ENCODE measurements at places on chromosomes 5 and 9. TPM values are rescaled to one million over a fixed set of nuclear protein-coding genes. Genes with fewer than 3 reads are reported as not detected.
A peak's percentile ranks its signal among the peaks of the same experiment; 100 is the strongest.

- no peak overlapping the region for H3K27ac ChIP-seq
- no peaks in the 10 kb centered on the region for H3K36me3 ChIP-seq
- no peaks in the 10 kb centered on the region for H3K4me1 ChIP-seq
These were observed 579.8 kb upstream of the ST8SIA4 start for GRCh38 chr5:101482931-101483330.

DNA sequence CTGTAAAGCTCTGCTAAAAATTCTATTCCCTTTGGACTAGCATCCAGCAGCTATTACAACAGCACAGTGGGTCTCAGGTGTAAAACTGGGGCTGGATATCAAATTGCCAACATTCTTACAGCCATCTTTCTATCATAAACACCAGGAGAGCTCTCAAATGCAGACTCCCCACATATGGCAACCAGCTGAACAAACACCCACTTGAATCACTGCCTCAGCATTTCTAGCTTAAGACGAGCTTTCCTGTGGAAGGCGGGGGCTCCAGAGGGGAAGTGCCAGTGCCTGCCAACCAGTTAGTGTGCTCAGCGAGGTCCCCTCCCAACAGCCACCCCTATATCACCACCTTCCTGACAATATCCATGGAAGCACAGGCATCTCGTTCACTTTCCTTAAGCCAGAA is 62.2 kb downstream of the IPPK start:
- H3K36me3 ChIP-seq, result peaks cover 16% of the 10 kb centered on the region
- H3K4me1 ChIP-seq, result no peaks in the 10 kb centered on the region
- no peak overlapping the region for H3K27ac ChIP-seq
- H3K4me3 ChIP-seq, result no peak overlapping the region

PCDHGA12 gene
- 7.8 TPM for total RNA-seq

- H3K27me3 ChIP-seq, result no peaks in the 10 kb centered on the region
- no peak overlapping the region for H3K27ac ChIP-seq
- H3K4me1 ChIP-seq, result no peaks in the 10 kb centered on the region
These were observed 11.7 kb downstream of the TSPAN17 start for GRCh38 chr5:176658817-176659511.

GMCL2 gene
- total RNA-seq, result not detected

- DNase-seq, result peak; percentile 77
- H3K4me1 ChIP-seq, result no peaks in the 10 kb centered on the region
- H3K27ac ChIP-seq, result no peak overlapping the region
- no peak overlapping the region for H3K4me3 ChIP-seq
These were observed 32.6 kb upstream of the EGFL7 start for GRCh38 chr9:136629879-136630661.

DNA sequence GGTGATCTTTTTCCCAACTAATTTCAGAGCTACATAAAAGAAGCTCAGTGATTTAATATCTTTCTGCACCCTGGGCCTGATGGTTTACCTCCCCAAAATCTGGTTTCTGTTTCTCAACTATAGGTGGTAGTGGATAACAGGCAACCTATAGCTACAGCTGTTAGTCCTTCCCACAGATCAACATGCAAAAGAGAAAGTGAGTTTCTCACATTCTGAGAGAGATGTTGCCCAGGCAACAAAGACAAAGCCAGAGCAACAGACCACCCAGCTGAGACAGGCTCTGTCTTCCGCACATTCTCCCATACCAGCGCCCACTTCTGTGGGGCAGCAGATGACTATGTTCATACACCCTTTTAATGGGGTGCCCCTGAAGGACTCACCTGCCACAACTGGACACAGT is 40.7 kb upstream of the PPP2R2B start:
- no peaks in the 10 kb centered on the region for H3K27me3 ChIP-seq
- H3K36me3 ChIP-seq, result no peaks in the 10 kb centered on the region
- H3K4me3 ChIP-seq, result no peak overlapping the region
- no peak overlapping the region for H3K27ac ChIP-seq

GRCh38 chr5:83400701-83401100 is 70.8 kb upstream of the VCAN start:
- H3K27ac ChIP-seq, result no peak overlapping the region
- no peak for DNase-seq
- H3K27me3 ChIP-seq, result no peaks in the 10 kb centered on the region
- no peaks in the 10 kb centered on the region for H3K36me3 ChIP-seq
- H3K4me3 ChIP-seq, result no peak overlapping the region

GRCh38 chr5:100186181-100186580 is 349.0 kb upstream of the FAM174A start:
- H3K27ac ChIP-seq, result no peak overlapping the region
- H3K4me1 ChIP-seq, result no peaks in the 10 kb centered on the region
- H3K4me3 ChIP-seq, result no peak overlapping the region
- no peaks in the 10 kb centered on the region for H3K27me3 ChIP-seq
- H3K36me3 ChIP-seq, result no peaks in the 10 kb centered on the region

STPG3 gene
- 0.61 TPM for total RNA-seq

TEX10 gene
- 39.6 TPM for total RNA-seq

DNA sequence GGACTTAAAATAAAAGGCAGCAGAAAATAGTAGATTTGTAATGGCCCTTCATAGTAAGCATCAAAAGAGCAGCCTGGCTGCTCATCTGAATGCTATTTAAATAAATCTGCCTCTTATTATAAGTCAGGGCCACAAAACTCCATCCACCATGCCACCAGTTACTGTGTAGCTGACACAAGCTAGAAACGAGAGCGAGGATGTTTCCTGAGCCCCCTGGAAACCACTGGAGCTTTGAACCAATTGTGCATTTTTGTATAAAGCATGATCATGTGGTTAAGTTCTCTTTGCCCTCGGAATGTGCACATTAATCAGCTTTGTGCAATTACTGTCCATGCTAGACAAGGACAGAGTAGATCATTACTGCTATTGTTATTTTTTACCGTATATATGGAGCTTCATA is 17.4 kb downstream of the SLC24A2 start:
- H3K4me1 ChIP-seq, result no peaks in the 10 kb centered on the region
- no peaks in the 10 kb centered on the region for H3K36me3 ChIP-seq
- no peak for DNase-seq
- H3K27me3 ChIP-seq, result no peaks in the 10 kb centered on the region

DNA sequence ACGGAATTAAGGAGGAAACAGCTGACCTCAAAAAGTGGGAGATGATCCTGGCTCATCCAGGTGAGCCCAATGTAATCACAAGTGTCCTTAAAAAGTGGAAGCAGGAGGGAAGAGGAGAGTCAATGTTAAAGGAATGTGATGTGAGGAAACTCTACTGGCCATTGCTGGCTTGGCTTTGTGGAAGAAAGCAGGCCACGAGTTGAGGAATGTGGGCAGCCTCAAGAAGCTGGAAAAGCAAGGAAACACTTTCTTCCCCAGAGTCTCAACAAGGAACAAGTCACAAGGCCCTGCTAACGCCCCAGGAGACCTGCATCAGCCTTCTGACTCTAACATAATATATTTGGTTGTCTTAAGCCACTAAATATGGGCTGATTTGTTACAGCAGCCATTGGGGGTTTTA is 252.8 kb downstream of the PSAT1 start:
- peak overlapping the region; percentile 27 for H3K4me3 ChIP-seq
- H3K4me1 ChIP-seq, result peaks cover 22% of the 10 kb centered on the region
- H3K27ac ChIP-seq, result no peak overlapping the region
- H3K36me3 ChIP-seq, result no peaks in the 10 kb centered on the region

- no peak for DNase-seq
- peak overlapping the region; percentile 88 for H3K27ac ChIP-seq
- peaks cover 45% of the 10 kb centered on the region for H3K36me3 ChIP-seq
- peak overlapping the region; percentile 93 for H3K4me3 ChIP-seq
- no peaks in the 10 kb centered on the region for H3K27me3 ChIP-seq
These were observed 1.8 kb upstream of the IARS1 start for GRCh38 chr9:92295240-92295790.

FKTN gene
- 22.0 TPM for total RNA-seq

GRCh38 chr9:673966-674526 is 167.5 kb upstream of the DMRT1 start:
- H3K36me3 ChIP-seq, result peaks cover 9% of the 10 kb centered on the region
- DNase-seq, result no peak
- H3K4me1 ChIP-seq, result peaks cover 17% of the 10 kb centered on the region

SLC45A2 gene
- total RNA-seq, result not detected

DNA sequence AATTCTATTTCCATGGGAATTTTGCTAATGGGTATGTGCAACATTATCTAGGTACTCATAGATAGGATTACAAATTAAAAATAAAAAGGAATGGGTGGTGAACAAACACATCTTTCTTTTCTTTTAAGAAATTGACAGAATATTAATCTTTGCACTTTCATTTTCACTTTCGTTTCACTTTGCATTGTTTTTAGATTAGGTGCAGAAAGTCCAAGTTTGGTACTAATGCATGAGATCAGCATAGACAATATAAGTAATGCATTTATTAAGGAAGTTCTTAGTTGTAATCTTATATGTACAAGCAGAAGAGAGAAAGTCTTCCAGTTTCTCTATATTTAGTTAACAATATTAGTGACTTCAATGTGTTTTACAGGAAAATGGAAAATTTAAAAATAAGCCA is 196.5 kb downstream of the COMMD10 start:
- no peaks in the 10 kb centered on the region for H3K36me3 ChIP-seq
- no peak overlapping the region for H3K27ac ChIP-seq
- H3K4me3 ChIP-seq, result no peak overlapping the region
- H3K27me3 ChIP-seq, result no peaks in the 10 kb centered on the region
- peaks cover 6% of the 10 kb centered on the region for H3K4me1 ChIP-seq

GRCh38 chr5:151406322-151406947 is 41.0 kb upstream of the SLC36A1 start:
- no peaks in the 10 kb centered on the region for H3K4me1 ChIP-seq
- no peaks in the 10 kb centered on the region for H3K36me3 ChIP-seq
- H3K27ac ChIP-seq, result no peak overlapping the region
- H3K27me3 ChIP-seq, result no peaks in the 10 kb centered on the region
- DNase-seq, result peak; percentile 64
- H3K4me3 ChIP-seq, result no peak overlapping the region

Data from Karpas-422 (cell line).